Tibial artery (tissue), 4 donors: ENCODE measurements at places on chromosomes 6 and 20.

- H3K27me3 ChIP-seq: no peaks in the 10 kb centered on the region
- no peaks in the 10 kb centered on the region for H3K4me1 ChIP-seq
- DNase-seq: no peak
- no peak overlapping the region for H3K4me3 ChIP-seq
- no peak overlapping the region for H3K27ac ChIP-seq
- no peaks in the 10 kb centered on the region for H3K36me3 ChIP-seq
Observed at GRCh38 chr6:147755999-147756398, 247.5 kb downstream of the SAMD5 start.

- H3K4me3 ChIP-seq: peak overlapping the region; percentile 49
- H3K27ac ChIP-seq: peak overlapping the region; percentile 36
- H3K4me1 ChIP-seq: peaks cover 16% of the 10 kb centered on the region
Observed at GRCh38 chr20:37383229-37383989, 37.5 kb downstream of the SRC start.

DNA sequence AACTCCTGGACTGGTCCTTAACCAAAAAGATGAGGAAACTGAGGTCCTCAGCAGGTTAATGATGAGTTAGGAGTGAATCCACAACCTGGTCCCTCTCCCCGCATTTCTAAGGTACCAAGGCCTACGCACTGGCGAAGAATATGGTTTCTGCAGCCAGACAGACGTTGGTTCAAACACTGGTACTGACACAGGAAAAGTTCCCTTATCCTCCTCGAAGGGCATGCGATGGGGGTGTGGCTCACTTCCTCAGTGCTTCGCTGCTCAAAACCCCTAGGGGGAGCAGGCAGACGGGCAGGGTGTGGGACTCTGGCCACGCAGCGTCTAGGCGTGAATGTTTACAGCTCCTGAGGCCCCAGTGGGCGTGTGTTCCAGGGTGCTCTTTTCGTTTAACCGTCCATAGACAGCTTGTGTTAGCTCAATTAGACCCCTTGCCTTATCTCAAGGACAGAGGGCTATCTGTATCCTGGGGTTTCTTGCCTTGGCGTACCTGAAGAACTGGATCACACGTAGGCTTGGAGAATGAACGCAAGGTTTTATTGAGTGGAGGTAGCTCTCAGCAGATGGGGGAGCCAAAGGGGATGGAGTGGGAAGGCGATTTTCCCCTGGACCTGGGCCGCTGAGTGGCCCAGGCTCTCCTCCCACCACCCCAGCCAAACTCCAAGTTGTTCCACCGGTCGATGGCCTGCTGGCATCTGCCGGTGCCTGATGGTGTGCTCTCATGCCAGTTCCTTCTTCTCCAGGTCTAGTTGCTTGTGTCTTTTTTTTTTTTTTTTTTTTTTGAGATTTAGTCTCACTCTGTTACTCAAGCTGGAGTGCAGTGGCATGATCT lies 31.8 kb upstream of the PTPN1 start:
- no peaks in the 10 kb centered on the region for H3K27me3 ChIP-seq
- peak; percentile 60 for DNase-seq
- H3K4me3 ChIP-seq: no peak overlapping the region
- no peaks in the 10 kb centered on the region for H3K4me1 ChIP-seq

DNA sequence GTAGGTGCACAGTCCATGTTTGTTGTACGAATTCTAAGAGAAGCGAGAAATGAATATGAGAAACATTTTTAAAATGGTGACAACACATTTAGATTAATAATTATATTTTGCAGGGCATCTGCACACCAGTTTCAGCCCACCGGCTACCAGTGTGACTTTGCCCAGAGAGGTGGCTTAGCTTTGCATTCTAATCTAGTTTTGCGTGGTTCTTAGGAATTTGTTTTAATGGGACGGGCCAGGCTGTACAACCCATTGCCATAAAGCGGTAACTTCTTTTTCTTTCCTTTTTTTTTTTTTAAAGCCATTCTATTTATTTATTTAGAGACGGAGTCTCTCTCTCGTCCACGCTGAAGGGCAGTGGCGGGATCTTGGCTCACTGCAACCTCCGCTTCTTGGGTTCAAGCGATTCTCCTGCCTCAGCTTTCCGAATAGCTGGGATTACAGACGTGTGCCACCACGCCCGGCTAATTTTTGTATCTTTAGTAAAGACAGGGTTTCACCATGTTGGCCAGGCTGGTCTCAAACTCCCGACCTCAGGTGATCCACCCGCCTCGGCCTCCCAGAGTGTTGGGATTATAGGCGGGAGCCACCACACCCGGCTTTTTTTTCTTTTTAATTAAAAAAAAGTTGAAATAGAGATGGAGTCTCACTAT lies 829 bp downstream of the MANBAL start:
- no peaks in the 10 kb centered on the region for H3K27me3 ChIP-seq
- peak overlapping the region; percentile 99 for H3K27ac ChIP-seq
- H3K4me3 ChIP-seq: peak overlapping the region; percentile 92
- peaks cover 5% of the 10 kb centered on the region for H3K36me3 ChIP-seq

DNA sequence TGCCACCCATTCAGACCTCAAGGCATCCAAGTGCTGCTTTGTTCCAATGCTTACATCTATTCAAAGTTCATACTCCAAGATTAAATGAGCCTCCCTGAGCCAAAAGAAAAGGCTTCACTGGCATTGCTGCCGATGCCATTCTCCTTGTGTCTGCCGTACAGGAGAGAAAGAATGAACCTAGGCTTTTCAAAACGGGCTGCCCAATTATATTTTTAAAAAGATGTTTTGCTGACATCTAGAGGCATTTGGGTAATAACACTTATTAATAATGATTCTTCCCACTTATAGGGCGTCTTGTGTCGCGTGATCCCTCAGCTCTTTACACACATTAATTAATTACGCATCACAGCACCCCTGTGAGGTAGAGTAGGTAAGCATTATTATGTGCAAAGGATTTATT lies 545.6 kb downstream of the PKHD1 start:
- H3K36me3 ChIP-seq: no peaks in the 10 kb centered on the region
- H3K27me3 ChIP-seq: no peaks in the 10 kb centered on the region
- DNase-seq: no peak
- peaks cover 5% of the 10 kb centered on the region for H3K4me1 ChIP-seq
- no peak overlapping the region for H3K27ac ChIP-seq
- H3K4me3 ChIP-seq: no peak overlapping the region

- H3K27ac ChIP-seq: no peak overlapping the region
- no peaks in the 10 kb centered on the region for H3K36me3 ChIP-seq
- no peak for DNase-seq
- H3K4me1 ChIP-seq: peaks cover 4% of the 10 kb centered on the region
- H3K27me3 ChIP-seq: no peaks in the 10 kb centered on the region
Observed at GRCh38 chr20:55415567-55416142, 589.7 kb downstream of the CBLN4 start.

GRCh38 chr20:47024461-47024937 lies 129.9 kb downstream of the EYA2 start:
- no peak overlapping the region for H3K27ac ChIP-seq
- no peaks in the 10 kb centered on the region for H3K27me3 ChIP-seq

DNA sequence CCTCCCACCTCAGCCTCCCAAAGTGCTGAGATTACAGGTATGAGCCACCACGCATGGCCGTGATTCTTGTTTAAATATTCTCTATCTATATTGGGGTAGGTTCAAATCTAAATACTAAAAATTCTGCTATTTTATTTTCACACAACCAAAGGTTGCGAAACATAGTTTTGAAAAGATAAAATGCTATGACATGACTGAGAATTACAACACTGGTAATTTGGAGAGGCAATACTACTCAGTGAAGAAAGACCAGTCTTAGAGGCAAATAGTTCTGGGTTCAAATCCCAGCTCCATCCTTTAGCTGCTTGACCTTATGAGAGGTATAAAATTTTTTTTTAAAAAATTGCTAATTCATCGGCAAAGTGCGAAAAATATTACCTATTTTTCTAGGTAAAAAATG lies 137.0 kb upstream of the PREP start:
- H3K27me3 ChIP-seq: no peaks in the 10 kb centered on the region
- H3K4me1 ChIP-seq: no peaks in the 10 kb centered on the region
- H3K36me3 ChIP-seq: no peaks in the 10 kb centered on the region
- DNase-seq: no peak
- no peak overlapping the region for H3K27ac ChIP-seq

DNA sequence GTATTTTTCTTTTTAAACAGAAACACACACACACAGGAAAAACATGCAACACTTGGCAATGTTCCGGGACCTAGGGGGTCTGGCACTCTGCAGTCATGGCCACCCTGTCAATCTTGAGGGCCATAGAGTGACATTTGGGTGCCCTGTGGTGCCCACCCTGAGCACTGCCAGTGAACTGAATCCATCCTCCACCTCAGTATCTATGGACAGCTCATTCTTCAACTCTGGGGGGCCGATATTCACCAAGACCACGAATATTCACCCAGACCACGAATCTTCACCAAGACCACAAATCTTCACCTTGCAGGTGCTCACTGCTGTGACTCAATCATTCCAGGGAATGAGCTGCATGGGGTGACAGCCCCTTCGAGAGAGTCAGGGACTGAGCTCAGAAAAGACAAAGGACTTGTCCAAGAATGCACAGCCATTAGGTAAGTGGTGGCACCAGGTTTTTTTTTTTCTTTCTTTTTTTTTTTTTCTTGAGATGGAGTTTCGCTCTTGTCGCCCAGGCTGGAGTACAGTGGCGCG lies 19.1 kb downstream of the SNAI1 start:
- H3K4me1 ChIP-seq: no peaks in the 10 kb centered on the region
- no peaks in the 10 kb centered on the region for H3K36me3 ChIP-seq
- no peak for DNase-seq

- no peaks in the 10 kb centered on the region for H3K36me3 ChIP-seq
- H3K4me3 ChIP-seq: no peak overlapping the region
- no peaks in the 10 kb centered on the region for H3K4me1 ChIP-seq
- no peak overlapping the region for H3K27ac ChIP-seq
- no peaks in the 10 kb centered on the region for H3K27me3 ChIP-seq
Observed at GRCh38 chr6:39942903-39943580, 8.8 kb upstream of the MOCS1 start.

DNA sequence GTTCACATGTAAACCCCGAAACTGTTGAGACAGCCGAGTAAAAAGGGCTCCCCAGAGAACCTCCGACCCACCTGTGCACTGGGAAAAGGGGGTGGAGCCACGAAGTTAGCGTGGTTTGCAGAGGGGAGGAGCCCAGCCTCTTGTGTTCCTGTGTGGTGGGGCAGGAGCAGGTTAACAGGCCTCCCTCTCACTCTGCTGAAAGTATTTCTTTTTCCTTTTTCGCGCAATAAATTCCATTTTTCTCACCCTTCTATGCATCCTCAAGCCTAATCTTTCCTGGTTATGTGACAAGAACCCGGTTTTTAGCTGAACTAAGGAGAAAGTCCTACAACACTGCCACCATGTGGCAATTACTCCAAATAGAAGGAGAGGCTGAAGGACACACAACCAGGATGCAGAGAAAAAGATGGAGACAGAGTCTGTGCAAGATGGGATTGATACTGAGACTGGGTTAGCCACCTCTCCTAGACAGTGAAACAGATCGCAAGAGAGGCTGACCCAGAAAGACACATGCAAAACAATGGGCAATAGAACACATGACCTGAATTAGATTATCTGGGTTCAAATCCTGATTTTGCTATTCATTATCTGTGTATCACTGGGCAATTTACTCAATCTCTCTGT lies 168.7 kb upstream of the PRSS16 start:
- DNase-seq: no peak
- H3K36me3 ChIP-seq: no peaks in the 10 kb centered on the region
- no peaks in the 10 kb centered on the region for H3K4me1 ChIP-seq
- no peak overlapping the region for H3K27ac ChIP-seq
- H3K27me3 ChIP-seq: no peaks in the 10 kb centered on the region
- no peak overlapping the region for H3K4me3 ChIP-seq

DNA sequence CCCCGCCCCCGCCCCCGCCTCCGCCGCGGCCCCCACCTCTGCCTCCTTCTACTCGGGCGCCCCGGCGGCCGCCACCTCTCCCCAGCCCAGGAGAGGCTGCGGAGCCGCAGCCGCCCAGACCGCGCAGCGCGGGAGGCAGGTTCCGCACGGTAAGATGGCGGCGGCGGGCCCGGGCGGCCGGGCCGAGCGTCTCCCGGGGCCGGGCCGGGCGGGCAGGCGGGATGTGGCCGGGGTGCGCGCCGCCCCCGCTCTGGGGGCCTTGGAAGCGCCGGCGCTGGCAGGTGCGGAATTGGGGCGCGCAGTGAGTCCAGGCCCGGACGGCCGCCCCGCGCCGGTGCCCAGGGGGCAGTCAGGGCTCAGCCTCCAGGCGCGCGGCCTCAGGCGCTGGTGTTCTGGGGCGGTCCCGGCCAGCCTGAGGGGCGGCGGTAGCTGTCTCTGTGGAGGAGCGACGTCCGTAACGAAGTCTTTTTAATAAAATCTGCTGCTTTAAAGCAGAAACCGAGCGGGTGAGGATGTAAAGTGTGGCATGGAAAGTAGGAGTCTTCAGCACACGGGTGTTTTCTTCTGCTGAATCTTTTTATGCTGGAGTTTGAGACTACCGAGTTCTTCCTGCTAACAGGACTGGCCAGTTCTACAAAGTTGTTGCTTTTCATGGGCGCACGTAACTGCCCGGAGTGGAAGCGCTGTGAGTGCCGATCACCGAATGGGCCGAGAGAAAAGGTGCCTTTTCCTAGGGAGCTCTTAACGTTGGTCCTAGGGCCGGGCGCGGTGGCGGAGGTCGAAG lies at the start of gene GID8:
GID8 (plus strand) TSS at position 43 of the 784 bp plus-strand sequence. CDS start 3,356 bp downstream, outside the sequence.
- peak; percentile 71 for DNase-seq
- H3K4me1 ChIP-seq: peaks cover 73% of the 10 kb centered on the region
- peak within 1 kb of the TSS; percentile 76 for H3K4me3 ChIP-seq
- H3K27ac ChIP-seq: peak within 1 kb of the TSS; percentile 91

DNA sequence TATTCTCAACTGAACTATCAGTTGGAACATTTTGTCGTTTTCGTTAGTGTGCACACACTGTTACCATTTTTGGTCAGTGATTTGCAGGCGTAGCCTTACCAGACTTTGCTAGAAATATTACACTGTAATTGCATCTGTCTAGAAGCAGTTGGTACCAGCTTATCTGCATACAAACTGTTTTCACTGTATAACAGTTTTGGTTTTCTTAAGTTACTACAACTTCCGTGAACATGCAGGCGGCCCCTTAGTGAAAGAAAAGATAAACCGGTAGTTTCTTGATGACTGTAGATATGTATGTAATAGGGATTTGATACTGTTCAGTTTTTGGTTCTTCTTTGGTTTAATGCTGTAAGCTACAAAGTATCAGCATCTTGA lies 1.3 kb downstream of the DSTN start:
- no peaks in the 10 kb centered on the region for H3K36me3 ChIP-seq
- H3K27ac ChIP-seq: peak overlapping the region; percentile 100
- DNase-seq: no peak
